Left hindlimb (tissue), 1 donor: ENCODE measurements at places on chromosomes 16 and 17.

DNA sequence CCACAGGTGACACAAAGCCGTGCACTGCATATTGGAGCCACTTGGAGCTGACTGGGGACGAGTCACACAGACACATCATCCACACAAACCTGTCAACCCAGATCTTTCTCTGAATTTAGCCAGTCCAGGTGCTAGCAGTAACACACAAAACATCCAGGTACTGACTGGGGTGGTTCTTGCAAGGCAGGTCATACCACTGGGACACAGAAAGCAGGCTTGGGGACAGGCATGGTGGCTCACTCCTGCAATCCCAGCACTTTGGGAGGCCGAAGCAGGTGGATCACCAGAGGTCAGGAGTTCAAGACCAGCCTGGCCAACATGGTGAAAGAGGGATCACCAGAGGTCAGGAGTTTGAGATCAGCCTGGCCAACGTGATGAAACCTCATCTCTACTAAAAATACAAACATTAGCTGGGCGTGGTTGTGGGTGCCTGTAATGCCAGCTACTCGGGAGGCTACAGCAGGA, 14.9 kb downstream of the ENPP7 start:
- no peak for DNase-seq

GRCh38 chr16:4273858-4274311, 1.1 kb upstream of the TFAP4 start:
- DNase-seq, result no peak

GRCh38 chr17:78759203-78759968, 22.7 kb downstream of the CYTH1 start:
- peak; percentile 77 for DNase-seq

DNA sequence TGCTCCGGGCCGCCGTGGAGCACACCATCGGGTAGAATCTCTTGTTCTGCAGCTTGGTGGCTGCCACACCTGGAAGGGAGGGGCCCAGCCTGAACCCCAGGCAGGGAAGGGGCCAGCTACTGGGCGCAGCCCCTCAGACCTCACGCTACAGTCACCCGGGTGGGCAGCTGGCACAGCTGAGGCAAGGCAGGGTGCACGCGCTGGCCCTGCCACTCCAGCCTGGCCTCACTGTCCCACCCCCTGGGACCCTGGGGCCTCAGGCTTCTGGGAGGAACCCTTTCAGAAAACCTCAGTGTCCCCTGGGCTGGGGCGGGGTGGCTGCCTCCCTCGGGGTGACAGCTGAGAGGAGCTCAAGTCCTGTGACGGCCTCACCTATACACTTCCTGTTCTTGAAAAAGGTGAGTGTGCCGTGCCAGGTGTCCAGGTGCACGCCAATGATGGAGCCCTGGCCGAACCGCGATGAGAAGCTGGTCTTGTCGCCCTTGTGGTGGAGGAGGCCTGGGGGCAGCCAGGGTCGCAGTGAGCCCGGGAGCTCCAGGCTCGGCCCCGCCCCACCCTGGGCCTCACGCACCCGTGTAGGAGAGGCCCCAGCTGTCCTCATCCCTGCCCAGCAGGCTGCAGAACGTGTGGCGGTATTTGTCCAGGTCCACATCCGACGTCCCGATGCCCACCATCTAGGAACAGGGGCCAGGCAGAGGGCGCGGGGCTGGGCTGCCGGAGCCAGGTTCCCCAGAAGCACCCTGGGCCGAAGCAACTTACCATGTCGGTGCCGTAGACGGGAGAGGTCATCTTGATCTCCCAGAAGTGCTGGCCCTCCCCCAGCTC, 4.7 kb upstream of the MRPS34 start:
- peak; percentile 34 for DNase-seq

- DNase-seq, result no peak
Observed at GRCh38 chr16:19876501-19877059, 8.1 kb downstream of the GPRC5B start.

DNA sequence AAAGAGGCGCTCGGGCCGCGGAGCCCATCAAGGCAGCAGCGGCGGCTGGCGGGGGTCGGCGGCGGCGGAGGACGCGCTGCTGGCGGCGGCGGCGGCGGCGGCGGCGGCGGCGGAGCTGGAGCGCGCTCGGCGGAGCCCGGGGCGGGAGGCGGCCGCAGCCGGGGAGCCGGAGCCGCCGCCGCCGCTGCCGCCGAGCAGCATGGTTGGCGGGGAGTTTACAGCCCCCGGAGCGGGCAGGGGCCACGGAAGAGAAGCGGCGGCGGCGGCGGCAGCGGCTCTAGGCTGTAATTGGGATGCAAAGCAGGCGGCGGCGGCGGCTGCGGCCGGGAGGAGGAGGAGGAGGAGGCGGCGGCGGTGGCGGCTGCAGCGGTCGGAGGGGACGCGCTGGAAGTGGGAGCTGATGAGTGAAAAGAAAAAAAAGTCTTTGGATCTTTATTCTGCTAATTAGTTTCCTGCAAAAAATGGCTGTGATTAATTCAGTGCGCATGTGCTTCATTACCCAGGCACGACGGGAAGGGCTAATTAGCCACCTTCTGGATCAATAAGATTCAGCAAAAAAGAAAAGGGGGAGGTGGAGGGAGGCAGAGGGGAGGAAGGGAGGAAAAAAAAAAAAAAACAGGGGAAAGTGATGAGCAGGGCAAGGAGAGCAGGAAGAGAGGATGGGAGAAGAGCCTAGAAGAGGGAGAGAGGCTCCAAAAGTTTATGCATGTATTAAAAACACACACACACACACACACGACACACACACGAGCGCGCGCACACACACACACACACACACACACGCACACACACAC, 10.9 kb upstream of the ZFHX3 start:
- peak; percentile 83 for DNase-seq

DNA sequence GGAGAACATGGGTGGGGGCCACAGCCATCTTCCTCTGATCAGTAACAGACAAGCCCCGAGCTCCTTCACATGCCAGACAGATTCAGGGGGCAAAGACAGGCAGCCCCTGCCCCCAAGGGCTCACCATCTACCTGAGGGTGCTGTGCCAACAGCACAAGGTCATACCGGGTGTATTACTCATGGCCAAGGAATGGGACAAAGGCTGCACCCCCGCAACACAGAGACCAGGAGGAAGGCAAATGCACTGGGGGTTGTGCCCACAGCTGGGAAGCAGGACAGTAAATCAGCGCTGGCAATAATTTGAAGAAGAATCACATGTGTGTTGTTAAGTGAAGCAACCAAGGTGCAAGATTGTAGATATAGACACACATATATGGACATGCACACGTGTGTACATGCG, 137.1 kb downstream of the C16orf95 start:
- no peak for DNase-seq

GRCh38 chr17:1077986-1078711, 81.2 kb downstream of the TIMM22 start:
- DNase-seq, result no peak

DNA sequence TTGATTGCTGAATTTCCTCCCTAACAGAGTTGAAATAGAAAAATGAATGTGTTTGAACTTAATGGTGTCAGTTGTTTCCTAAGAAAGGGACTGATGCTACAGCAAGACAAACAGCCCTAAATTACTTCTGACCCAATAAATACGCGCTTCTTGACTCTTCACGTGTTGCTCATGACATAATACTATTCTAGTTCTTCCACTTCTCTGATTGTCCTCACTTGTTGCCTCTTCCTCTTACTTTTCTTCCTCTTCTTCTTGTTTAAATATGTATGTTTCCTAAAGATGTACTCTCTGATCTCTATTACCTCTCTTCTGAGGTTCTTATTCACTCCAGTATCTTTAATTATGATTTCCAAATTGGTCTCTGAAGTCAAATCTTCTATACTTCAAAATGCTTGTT, 32.4 kb downstream of the RNF43 start:
- no peak for DNase-seq

DNA sequence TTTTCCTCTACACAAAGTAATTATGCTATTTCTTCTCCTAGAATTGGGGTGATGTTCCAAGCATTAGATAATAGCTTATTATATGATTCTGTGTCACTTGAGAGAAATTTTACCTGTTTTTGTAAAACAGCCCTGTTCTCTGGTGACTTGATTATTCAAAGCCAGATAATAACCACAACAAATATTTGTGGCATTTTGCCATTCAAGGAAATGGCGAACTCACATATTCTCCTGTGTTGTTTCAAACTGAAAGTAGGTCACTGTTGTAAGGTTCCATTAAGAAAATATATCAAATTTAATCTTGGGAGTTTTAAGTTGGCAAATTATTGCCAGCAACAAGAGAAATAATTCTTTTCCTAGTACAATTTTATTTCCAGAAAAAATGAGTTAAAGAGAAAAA, 124.8 kb downstream of the STXBP4 start:
- no peak for DNase-seq

DNA sequence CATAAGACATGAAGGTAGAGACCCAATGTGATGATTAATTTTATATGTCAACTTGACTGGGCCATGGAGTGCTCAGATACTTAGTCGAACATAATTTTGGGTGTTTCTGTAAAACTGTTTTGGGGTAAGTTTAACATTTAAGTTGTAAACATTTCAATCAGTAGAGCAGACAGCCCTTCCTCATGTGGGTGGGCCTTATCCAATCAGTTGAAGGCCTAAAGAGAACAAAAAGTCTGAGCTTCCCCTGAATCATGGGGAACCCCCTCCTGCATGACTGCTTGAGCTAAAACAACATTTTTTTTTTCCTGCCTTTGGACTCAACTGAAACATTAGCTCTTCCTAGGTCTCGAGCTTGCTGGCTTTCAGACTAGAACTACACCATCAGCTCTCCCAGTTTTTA, 327.3 kb upstream of the SOX9 start:
- no peak for DNase-seq

DNA sequence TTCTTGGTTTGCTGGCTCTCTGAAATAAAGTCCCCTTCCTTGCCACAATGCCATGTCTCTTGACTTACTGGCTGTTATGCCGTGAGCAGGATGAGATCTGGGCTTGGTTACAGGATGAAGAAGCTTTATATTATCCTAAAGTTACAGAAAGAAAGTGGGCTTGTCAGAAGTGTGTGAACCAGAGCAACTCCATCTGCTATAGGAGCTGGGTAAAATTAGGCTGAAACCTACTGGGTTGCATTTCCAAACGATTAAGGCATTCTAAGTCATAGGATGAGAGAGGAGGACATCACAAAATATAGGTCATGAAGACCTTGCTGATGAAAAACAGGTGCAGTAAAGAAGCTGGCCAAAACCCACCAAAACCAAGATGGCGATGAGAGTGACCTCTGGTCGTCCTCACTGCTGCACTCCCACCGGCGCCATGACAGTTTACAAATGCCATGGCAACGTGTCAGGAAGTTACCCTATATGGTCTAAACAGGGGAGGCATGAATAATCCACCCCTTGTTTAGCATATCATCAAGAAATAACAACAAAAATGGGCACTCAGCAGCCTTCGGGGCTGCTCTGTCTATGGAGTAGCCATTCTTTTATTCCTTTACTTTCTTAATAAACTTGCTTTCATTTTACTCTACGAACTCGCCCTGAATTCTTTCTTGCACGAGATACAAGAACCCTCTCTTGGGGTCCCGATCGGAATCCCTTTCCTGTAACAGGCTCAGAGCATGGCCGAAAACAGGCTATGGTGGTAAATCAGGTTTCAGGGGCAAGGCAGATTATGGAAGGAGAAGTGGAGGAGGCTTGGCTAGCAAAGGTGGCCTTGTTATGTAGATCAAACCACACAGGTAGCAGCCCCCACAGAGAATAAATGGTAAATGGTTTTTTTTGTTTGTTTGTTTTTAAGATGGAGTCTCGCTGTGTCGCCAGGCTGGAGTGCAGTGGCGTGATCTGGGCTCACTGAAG, 81.3 kb upstream of the C16orf82 start:
- no peak for DNase-seq

DNA sequence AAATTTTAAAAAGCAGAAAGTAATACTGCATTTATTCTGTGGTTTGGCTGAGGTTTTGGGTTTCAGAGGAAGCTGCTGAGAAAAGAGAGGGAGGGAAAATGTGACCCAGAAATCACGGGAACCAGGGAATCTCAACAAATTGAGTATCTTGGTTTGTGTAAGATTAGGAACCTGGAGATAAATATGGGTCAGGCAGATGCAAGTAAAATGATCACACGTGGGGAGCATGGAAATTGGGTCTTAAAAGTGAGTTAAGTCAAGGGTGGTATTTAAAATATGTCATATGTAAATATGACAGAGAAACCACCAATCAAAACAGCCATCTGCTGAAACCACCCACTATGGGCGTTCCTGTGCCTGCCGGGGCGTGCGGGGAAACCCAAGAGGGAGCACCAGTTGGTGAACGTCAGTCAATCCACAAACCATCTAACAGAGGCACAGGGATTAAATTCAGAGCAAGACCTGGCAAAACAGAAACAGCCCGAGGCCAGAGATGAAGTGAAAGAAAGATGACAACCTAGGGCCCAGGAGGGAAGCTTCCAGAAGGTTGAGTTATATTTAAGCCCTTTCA, 33.4 kb downstream of the CDH13 start:
- DNase-seq, result peak; percentile 82

- no peak for DNase-seq
Observed at GRCh38 chr17:76867578-76868175, 527 bp upstream of the MGAT5B start.

DNA sequence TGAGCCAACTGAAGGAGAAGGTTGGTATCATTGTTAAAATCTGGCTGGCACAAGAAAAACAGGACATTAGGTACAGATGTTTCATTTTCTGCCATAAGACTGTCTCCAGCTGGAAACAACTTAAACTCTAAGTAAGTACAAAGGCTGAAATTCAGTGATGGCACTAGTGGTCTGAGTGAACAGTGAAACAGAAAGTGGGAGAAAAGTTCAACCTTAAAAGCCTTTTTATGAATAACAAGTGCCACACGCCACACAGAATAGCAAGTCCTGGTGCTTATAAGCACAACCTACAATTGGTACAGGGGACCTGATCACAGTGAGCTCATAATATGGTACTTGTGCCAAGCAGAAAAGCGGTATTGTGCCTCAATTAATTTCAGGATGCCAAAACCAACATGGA, 56.7 kb downstream of the CEP112 start:
- DNase-seq, result no peak

DNA sequence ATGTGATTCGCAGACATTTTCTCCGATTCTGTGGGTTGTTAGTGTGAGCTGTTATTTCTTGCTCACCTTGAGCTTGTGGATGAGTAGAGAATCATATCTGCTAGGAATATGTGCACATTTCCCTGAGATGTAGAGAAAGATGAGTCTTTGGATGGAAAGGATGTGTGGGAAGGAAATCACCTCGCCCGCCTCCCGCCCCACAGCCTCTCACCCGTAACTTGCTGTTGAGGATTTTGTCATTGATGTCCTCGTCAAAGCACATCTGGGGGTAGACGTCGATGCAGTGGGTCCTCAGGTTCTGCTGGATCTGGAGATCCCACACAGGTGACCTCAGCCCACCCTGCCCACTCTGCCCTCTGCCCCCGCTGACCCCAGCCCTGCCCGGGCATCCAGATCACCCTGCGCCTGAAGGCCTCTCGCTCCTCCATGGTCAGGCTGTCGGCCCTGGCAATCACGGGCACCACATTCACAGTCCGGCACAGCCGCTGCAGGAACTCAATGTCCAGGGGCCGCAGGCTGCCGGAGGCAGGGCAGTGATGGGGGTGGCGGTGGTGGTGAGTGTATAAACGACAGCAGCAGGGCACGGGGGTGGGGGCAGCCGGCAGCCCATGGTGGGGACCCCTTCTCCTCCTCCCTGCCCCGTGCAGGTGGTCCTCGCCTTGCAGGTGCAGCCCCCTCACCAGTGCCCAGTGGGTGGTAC, 4.7 kb downstream of the SEPTIN12 start:
- no peak for DNase-seq
